ENCODE measurements at places on chromosomes 6 and 20.

DNA sequence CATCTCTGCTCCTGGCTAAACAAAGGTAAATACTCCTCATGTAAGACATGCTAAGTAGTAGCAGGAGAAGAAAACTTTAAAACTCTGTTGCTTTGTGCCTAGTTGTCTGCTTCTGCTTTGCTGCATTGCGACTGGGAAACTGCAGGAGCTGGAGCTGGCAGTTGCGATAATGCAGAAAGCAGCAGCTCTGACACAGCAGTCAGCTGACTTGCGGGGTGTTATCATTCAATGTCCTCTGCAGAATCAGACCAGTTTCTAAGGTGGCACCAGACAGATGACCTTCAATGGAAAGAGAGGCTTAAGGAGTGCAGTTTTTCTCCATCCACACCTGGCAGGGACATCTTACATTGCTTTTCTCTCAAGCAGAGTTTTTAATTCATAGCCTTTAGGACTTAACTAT is 69.9 kb upstream of the SOX4 start:
- no peaks in the 10 kb centered on the region for H3K4me1 ChIP-seq
- no peaks in the 10 kb centered on the region for H3K36me3 ChIP-seq
- H3K27me3 ChIP-seq, result no peaks in the 10 kb centered on the region
- no peak for DNase-seq
- no peak overlapping the region for H3K27ac ChIP-seq

- no peak overlapping the region for H3K27ac ChIP-seq
- no peak overlapping the region for H3K4me3 ChIP-seq
- peaks cover 6% of the 10 kb centered on the region for H3K27me3 ChIP-seq
- DNase-seq, result no peak
- H3K36me3 ChIP-seq, result peaks cover 2% of the 10 kb centered on the region
- H3K4me1 ChIP-seq, result peaks cover 1% of the 10 kb centered on the region
Observed at GRCh38 chr6:116404696-116405095, 33.9 kb downstream of the DSE start.

- no peaks in the 10 kb centered on the region for H3K36me3 ChIP-seq
- H3K4me1 ChIP-seq, result no peaks in the 10 kb centered on the region
- no peak overlapping the region for H3K27ac ChIP-seq
- H3K4me3 ChIP-seq, result no peak overlapping the region
Observed at GRCh38 chr6:18562726-18563125, 175.6 kb downstream of the RNF144B start.

DNA sequence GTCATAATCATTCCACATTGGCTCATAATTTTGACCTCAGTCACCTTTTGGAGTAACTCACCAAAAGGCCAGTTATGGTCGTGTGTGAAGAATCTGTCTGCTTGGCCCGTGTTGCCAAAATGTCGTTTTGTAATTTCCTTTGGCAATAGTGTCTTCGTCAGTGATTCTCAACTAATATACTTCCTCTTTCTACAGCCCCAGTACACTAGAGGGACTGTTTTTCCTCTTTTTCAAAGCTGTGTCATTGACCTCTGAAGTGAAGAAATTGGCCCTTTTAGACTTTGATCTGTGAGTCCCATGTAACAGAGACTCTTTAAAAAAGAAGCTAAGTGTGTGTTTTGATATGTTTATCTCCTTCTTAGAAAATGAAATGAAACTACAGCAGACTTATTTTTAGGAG is 5.2 kb downstream of the FOXO3 start:
- peaks cover 9% of the 10 kb centered on the region for H3K27me3 ChIP-seq
- H3K27ac ChIP-seq, result peak overlapping the region; percentile 55
- no peak for DNase-seq
- peaks cover 31% of the 10 kb centered on the region for H3K36me3 ChIP-seq

DNA sequence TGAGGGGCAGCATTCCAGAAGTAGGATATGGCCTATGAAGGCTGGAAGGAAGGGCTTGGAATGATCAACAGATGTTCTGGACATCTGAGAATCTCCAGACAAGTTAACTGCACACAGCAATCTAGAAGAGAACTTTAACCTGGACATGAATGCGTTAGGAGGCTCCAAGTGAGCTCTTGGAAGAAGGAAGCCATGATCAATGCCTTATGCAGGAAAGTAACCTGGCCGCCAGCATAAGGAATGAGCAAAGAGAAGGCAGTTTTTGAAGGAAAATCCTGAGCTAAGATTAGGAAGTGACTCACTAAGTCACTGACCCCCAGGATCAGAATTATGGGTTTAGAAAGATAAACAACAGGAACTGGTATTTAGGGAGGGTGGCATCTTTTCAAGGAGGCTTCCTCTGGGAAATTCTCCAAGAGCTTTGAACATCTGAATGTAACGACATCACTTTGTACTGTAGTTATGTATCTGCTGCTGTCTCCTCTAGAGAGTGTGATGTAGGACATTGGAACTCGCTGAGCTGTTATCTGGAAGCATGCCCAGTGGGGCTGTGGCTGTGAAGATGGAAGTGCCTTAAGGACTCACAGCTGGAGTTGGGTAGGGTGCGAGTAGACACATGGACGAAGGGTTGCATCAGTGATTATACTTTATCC is 236.8 kb downstream of the PACRG start:
- no peaks in the 10 kb centered on the region for H3K4me1 ChIP-seq
- no peak overlapping the region for H3K4me3 ChIP-seq
- no peaks in the 10 kb centered on the region for H3K27me3 ChIP-seq
- DNase-seq, result no peak
- no peaks in the 10 kb centered on the region for H3K36me3 ChIP-seq

- H3K27ac ChIP-seq, result no peak overlapping the region
- H3K4me1 ChIP-seq, result peaks cover 12% of the 10 kb centered on the region
- H3K27me3 ChIP-seq, result no peaks in the 10 kb centered on the region
- H3K36me3 ChIP-seq, result peaks cover 60% of the 10 kb centered on the region
- no peak overlapping the region for H3K4me3 ChIP-seq
Observed at GRCh38 chr20:64006490-64006889, 25.6 kb downstream of the PRPF6 start.

GRCh38 chr6:144094731-144095133 is 641 bp downstream of the SF3B5 start:
- H3K36me3 ChIP-seq, result peaks cover 17% of the 10 kb centered on the region
- peaks cover 17% of the 10 kb centered on the region for H3K4me1 ChIP-seq
- H3K27me3 ChIP-seq, result no peaks in the 10 kb centered on the region

DNA sequence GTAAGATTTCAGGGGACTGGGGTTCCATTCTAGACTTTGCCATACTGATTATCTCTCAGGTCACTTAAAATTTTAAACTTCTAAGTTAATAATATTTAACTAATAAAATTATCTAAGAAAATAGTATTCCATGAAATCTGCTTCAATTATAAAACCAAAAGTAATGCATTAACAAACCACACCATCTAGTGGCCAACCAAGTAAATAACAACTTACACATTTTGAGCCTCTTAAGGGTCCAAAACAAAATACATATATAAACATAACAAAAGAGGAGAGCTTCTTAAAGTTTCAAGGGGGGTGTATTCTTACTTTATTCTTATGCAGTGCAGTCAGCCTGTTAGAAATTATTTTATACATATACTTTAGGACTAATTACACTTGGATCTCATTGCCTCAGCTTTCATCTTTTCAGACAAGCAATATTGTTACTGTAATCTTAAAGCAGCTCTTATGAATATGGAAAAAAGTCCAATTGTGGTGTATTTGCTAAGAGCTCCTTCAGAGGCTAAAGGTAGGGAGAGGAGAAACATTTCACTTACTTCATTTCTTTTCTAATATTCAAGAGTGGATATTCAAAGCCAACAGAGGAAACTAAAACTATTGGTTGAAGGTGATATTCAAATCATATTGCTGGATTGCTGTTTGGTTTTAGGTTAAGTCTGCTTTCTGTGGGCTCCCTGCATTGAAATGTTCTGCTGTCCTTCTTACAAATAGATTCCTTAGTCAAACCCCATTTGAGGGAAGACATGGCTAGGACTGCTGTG is 199.7 kb upstream of the SIM1 start:
- no peak overlapping the region for H3K4me3 ChIP-seq
- peaks cover 9% of the 10 kb centered on the region for H3K4me1 ChIP-seq
- peaks cover 11% of the 10 kb centered on the region for H3K36me3 ChIP-seq

DNA sequence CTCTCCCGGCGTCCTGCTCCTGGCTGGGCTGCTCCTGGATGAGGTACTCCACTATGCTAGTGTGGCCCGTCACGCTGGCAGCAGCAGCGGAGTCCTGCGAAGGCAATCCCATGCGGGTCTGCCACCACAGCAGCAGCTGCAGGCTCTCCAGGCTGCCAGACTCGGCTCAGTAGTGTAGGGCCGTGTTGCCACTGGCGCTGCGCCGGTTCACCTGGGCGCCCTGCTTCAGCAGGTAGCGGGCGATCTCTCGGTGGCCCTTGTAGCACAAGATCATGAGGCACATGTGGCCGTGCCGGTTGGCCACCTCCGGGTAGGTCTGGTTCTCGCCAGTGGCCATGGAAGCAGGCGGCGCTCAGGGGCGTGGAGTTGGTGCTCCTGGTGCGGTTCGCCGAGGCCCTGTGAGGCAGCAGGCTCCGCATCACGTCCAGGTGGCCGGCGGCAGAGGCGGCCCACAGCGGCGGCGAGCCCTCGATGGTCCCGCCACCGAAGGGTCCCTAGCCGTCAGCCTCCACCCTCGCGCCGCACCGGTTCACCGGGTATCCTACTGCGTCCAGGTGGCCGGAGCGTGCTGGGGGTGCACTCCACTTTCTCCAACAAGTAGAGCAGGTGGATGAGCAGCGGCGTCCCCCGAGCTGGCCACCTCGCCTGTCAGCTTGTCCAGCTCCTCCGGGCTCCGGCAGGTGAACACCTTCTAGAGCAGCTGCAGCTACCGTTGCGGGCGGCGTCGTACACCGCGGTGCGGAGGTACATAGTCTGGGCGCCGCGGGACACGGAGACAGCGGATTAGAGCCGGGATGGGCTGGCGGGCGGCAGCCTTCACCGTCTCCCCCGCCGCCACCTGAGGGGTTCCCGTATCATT is 19.8 kb downstream of the RFPL4B start:
- no peaks in the 10 kb centered on the region for H3K36me3 ChIP-seq
- no peak overlapping the region for H3K4me3 ChIP-seq
- no peaks in the 10 kb centered on the region for H3K4me1 ChIP-seq
- DNase-seq, result no peak

Measured in activated naive CD8-positive, alpha-beta T cell treated with anti-CD3 and anti-CD28 coated beads for 36 hours (primary cell).